ENCODE measurements at places on chromosomes 16 and 17.

DNA sequence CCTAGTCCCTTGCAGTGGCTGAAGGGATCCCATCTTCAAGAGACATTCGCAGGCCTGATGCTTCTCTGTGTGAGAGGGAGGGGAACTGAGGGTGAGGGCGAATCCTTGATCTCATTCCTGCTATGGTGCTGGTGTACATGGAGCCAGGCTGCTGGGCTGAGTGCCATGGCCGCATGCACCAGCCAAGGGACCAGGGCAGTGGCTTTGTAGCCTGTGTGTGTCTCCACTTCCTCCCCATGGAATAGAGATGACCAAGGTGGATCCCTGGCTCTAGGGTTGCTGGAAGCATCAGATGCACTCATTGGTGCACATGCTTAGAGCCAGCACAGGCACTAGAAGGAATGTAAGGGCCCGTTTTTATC lies 195.0 kb downstream of the FOXL1 start:
- DNase-seq, result no peak

- DNase-seq, result no peak
Measured at GRCh38 chr16:30007378-30007895, 3.4 kb downstream of the DOC2A start.

- no peak for DNase-seq
Measured at GRCh38 chr16:46808997-46809396, 22.0 kb downstream of the C16orf87 start.

- DNase-seq, result no peak
Measured at GRCh38 chr16:14111713-14112538, 40.8 kb downstream of the MRTFB start.

Data from activated naive CD4-positive, alpha-beta T cell treated with anti-CD3 and anti-CD28 coated beads, Interleukin-2, amount 10 ng/mL, durations not matched to agents 7 days and 5 days (primary cell).